ENCODE measurements at places on chromosomes 1 and 21.

GRCh38 chr1:192167911-192168700 lies 9.8 kb downstream of the RGS18 start:
- DNase-seq = peak; percentile 21

GRCh38 chr1:171446386-171446785 lies 38.9 kb upstream of the PRRC2C start:
- DNase-seq = no peak

- DNase-seq = no peak
These were observed 198.6 kb downstream of the ADGRL2 start for GRCh38 chr1:81999364-81999763.

- DNase-seq = no peak
These were observed 29.8 kb downstream of the MAPKAPK2 start for GRCh38 chr1:206714331-206715058.

DNA sequence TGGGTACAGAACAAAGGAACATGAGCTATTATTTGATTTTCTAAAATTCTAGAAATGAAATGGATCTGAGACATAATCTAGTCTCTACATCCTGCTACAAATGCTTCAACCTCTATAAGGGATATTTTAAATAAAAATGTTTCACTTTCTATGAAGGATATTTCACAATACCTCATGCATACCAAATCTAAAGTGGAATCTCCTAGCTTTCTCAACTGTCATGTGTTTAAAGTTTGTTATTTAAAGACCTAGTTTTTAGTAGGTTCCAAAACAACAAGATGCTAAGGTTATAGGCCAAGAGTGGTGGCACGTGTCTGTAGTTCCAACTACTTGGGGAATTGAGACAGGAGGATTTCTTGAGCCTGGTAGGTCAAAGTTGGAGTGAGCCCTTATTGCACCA lies 47.6 kb downstream of the KDM5B start:
- DNase-seq = no peak

GRCh38 chr1:95506736-95507414 lies 272.9 kb downstream of the RWDD3 start:
- no peak for DNase-seq

DNA sequence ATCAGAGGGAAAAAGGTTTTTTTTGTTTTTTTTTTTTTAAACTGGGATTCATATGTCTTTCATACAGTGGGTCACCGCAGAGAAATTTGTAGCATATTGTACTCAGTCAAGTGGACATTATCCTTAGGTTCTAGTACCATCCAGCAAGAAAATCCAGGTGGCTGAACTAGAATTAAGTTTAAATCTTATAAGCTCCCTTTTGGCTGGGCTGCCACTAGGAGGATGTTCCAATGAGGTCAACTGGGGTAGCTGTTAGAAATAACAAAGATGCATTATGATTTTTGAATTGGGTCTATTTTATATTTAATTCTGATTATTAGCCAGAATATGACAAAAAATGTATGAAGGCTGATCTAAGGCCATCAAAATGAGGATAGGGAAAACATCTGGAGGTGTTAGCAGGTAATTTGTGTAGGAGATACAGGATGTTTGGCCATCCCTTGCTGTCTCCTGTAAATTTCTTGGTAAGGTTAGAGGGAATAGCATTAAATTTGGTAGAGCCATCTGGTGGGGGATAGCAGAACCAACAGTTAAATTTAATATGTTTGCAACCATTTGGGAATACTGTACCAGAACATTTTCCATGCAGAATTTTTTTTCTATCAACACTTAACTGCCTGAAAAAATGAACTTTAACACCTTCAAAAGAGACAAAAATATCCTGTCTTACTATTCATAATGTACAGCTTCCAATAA lies 568.5 kb upstream of the B3GALT2 start:
- DNase-seq = no peak

GRCh38 chr1:7315316-7315715 lies 455.8 kb upstream of the VAMP3 start:
- DNase-seq = no peak

DNA sequence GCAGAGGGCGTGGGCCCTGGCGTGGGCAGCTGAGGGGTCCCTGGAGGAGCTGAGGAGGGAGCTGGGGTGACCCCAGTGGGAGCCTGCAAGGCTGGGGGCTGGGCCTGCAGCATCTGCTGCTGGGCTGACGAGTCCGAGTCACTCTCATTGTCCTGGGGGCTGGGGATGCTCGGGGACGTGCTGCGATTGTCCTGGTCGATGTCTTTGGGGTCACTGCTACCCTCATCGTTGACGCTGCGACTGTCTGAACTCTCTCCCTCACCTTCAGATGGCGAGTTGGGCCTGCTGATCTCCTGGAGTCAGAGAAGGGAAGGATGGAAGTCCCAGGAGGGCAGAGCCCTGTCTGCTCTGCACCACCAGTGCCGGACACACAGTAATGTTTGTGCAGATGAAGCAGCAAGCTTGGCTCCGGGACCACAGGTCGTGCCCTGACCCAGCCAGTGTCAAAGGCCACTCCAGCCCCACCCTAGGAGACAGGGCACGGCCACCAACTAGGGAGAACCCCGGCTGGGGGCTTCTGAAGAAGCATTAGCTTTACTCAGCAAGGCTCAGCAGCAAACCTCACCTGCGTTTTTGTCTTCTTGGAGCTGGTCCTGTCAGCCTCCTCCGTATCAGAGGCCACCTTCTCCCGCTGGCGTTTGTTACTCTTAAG lies 43.4 kb downstream of the SLC45A1 start:
- no peak for DNase-seq

DNA sequence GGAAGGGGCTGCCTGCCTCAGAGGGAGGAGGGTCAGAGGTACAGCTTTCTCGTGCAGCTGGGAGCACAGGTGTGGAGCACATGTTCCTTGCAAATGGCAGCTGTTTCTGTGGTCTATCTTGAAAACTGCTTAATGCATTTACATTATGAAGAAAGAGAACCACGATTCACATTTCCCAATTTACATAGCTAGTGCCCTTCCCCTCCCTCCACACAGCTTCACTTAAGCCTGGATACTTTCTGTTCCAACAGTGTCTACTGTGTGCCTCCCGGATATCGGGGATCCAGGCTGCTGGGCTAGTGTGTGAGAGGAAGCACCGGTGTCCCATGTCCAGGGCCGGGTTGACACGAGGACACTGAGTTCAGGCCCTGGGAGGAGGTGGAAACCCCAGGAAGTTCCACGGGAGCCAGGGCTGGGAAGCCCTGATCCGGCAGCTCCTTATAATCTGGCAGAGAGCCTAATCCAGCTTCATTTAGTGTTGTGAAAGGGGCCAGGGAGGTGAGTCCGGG lies 31.6 kb downstream of the TMCC2 start:
- no peak for DNase-seq

DNA sequence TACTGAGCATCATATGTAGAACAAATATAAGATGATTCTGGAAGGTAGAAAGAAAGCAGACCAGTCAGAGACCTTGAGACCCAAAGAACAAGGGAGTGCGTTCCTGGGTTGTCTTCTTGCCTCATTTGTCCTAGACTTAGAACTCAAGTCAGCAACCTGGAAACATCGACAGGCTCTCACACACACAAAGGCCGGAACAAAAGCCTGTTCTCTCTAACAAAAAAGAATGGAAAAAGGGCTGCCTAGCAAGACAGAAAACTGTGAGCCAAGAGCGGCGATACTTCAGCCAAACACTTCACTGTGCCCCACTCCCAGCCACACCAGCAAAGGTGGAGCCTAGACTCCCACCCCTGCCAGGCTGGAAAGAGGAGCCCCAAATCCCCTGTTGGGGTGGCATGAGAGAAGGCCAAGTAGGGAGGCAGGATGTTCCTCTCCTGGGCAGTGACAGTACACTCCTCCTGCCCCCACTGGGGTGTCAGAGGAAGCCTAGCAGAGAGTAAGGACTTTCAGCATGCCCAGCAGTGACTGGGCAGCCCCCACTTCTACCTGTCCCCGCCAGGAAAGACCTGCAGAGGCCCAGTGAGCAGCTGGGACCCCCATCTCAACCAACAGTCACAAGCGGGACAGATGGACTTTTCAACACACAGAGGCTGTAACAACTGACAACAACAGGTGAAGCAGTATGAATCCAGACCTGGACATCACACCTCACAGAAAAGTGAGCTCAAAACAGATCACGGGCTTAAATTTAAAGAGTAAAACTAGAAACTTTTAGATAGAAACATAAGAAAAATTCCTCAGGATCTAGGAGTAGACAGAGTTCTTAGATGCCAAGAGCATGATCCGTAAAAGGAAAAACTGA lies 33.0 kb downstream of the MRAP start:
- no peak for DNase-seq

DNA sequence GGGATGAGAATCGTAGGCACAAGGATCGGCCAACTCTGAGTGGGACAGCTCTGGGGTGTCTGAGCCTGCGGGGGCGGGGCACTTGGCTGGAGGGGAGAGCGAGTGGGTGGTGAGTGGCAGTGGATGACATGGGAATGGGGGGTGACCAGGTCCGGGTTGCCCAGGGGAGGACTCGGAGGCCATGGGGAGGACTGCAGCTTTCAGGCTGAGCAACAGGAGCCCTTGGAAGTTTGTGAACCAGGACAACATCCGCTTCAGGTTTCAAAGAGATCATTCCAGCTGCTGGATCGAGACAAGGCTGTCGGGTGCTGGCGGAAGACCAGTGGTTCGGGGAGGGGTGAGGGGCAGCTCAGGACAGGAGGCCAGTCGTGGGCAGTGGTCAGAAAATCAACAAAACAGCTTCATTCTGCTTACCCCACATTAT lies 124.4 kb upstream of the IRF2BP2 start:
- no peak for DNase-seq

GRCh38 chr1:31040038-31040437 lies 25.5 kb downstream of the PUM1 start:
- DNase-seq = no peak

DNA sequence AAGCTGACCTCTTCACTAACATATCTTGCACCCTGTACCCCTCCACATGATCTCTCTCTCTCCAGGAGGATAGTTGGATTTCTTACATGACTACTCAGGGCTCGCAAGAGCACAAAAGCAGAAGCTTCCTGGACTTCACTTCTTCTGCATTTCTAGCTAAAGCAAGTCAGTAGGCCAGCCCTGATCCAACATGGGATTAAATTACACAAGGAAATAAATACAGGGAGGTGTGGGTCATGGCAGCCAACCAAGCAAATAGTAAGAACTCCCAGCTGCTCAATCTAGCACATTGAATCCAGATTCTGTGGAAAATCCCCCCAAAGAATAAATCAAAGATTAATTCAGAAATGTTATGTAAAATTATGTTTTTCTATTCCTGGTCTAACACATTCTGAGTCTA lies 33.3 kb downstream of the KLHDC7A start:
- DNase-seq = no peak

- DNase-seq = no peak
These were observed 221.1 kb downstream of the KCNJ6 start for GRCh38 chr21:37695111-37695510.

GRCh38 chr1:10193288-10193687 lies 17.1 kb upstream of the KIF1B start:
- DNase-seq = no peak

- DNase-seq = no peak
These were observed 4.0 kb downstream of the CDKN2C start for GRCh38 chr1:50973875-50974617.

DNA sequence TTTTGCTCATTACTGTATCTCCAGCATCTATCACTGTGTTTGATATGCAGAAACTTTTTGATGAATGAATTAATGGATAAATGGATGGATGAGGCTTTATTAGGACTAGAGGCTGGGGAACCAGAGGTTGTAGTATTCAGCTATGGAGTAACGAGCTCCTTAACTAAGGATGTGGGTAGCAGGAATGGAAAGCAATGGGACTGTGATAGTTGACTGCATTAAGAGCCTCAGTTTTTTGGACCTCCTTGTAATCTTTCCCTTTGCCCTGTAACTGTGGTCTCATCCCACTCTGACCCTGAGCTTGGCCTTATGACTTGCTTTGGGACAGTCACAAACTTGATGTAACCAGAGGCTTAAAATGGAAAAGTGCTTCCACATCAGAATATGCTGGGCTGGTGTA lies 9.0 kb upstream of the RUNX1 start:
- no peak for DNase-seq

GRCh38 chr21:15617964-15618363 lies 111.8 kb upstream of the USP25 start:
- no peak for DNase-seq

DNA sequence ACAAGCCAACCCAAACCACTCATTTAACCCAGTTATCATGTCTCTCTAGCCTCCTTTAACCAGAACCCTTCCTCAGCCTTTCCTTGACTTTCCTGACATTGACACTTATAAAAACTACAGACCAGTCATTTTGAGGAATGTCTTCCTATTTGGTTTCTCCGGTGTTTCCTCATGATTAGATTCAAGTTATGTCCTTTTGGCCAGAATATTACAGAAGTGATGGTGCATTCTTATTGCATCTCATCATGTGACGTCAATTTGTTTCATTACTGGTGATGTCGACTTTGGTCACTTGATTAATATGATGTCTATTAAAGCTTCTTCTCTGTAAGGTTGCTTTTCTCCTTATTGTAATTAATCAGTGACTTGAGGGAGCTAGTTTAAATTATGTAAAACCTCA lies 6.1 kb upstream of the RCSD1 start:
- DNase-seq = no peak

- no peak for DNase-seq
These were observed 25.7 kb downstream of the PRMT2 start for GRCh38 chr21:46661211-46661625.

DNA sequence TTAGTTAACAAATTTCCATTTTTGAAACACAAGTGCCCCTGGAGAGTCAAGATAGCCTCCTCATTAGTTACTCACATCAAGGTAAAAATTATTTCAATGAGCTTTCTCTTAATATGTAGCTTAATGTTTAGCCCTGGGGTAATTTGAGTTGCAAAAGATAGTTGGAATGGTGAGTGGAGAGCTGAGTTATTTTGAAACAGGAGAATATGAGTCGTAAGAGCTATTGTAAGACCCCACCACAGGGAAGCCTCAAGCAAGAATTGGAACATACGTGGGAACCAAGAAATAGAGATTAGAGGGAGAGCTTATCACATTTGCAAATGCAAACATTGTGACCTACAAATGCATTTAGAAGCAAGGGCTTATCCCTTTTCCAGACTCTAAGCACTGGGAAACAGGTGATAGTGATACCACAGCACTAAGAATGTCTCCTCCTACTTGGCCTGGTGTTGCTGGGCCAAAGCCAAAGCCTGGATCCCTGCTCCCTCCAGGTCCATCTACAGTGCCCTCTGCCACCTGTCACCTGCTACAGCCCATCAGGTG lies 635.1 kb downstream of the PTPRC start:
- DNase-seq = no peak

All from keratinocyte (primary cell).